ENCODE measurements at places on chromosomes 2 and 18.

GRCh38 chr18:57057890-57058289, 89.0 kb upstream of the BOD1L2 start:
- DNase-seq: no peak

DNA sequence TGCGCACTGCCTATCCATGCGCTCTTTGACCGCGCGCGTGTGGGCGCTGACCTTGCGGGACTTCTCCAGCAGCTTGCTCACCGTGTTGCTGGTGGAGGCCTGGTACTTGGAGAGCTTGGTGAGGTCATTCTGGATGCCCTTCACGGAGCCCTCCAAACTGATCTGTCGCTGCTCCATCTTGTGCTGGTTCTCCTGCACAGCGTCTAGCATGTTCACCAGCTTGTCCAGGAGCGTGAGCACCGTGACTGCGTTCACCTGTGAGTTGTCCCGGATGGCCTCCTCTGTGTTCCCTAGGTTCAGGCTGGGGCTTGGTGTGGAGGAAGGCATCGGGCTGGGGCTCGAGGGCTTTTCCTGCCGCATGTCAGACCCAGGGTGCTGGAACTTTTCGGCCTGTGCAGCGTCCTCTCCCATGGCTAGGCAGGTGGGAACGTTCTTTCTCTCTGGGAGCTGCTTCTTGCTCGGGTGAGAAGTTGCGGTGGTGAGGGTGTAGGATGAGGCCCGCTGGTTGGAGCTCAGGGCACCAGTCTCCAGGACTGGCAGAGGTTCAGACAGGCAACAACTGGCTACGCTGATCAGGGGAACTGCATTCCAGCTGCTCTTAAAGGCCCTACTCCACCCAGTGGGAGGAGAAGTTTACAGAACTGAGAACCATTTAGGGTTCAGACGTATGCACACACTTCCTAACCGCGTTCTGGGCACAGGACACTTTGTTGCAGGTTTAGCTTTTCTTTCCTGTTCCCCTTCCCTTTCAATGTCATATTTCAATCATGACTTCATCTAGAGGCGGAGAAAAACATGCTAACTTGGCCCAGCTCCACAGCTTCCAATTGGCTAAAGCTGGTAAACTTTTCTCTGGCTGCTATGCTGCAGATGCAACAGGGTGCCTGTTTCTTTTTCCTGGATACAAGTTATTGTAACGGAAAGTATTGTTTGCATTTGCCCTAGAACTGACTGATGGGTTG, at the start of gene CAVIN2:
TSS of gene CAVIN2 (minus strand) at position 574 of the 962 bp plus-strand sequence. CDS start at position 411, 163 bp downstream.
- DNase-seq: no peak

DNA sequence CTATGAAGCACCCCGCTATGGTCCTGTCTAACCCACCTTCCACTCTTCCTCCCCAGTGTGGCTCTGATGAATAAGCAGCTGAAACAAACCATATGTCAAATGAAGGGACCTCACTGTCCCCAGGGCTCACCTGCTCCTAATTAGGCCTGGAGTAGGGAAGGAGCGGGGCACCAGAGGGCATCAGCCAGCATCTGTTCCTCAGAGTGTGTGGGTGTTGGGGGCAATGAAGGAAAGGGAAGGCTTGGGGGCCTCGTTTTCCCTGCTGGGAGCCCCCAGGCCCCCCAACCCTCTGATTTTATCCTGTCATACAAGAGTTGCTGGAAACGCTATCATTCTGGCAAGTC, 274.7 kb downstream of the HAUS1 start:
- no peak for DNase-seq

DNA sequence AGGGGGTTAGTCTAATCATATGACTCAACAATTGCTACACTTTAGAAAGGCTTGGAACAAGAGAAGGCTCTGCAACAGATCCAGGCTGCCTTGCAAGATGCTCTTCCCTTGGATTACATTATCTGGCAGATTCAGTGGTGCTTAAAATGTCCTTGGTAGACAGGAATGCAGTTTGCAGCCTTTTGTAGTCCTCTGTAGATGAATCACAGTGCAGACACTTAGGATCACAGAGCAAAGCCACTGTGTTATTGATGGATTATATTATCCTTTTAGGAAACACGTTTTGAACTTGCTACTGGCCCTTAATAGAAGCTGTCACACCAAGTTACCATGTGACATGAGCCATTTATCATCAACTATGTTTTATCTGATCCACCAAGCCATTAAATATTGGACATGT, 152.2 kb downstream of the CBLN2 start:
- DNase-seq: no peak

DNA sequence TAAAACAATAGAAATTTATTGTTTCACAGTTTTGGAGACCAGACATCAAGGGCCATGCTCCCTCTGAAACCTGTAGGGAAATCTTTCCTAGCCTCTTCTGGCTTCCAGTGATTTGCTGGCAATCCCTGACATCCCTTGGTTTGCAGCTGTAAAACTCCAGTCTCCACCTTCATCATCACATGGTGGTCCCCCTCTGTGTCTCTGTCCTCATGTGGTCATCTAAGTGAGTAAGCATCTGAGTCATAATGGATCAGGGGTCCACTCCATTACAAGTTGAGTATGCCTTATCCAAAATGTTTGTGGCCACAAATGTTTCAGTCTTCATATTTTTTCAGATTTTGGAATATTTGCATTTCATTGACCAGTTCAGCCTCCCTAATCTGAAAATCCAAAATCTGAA, 5.6 kb upstream of the SGPP2 start:
- no peak for DNase-seq

DNA sequence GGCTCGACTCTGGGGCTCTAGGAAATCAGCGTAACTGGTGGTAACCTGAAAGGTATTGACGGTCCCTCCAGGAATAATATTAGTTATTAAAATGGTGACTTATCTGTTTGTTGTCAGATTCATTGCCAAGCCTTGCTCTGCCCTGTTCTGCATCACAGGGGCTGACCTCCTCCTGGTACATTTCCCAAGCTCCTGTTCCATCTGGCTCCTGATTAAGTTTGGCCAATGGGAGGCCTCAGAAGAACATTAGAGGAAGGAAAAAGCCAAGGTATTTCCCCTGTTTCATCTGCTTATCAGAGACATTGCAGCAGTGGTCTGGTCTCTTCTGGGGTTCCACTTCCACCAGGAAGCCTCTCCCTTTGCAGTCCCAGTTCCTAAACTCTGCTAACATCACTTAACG, 527.0 kb downstream of the TNS1 start:
- DNase-seq: no peak

DNA sequence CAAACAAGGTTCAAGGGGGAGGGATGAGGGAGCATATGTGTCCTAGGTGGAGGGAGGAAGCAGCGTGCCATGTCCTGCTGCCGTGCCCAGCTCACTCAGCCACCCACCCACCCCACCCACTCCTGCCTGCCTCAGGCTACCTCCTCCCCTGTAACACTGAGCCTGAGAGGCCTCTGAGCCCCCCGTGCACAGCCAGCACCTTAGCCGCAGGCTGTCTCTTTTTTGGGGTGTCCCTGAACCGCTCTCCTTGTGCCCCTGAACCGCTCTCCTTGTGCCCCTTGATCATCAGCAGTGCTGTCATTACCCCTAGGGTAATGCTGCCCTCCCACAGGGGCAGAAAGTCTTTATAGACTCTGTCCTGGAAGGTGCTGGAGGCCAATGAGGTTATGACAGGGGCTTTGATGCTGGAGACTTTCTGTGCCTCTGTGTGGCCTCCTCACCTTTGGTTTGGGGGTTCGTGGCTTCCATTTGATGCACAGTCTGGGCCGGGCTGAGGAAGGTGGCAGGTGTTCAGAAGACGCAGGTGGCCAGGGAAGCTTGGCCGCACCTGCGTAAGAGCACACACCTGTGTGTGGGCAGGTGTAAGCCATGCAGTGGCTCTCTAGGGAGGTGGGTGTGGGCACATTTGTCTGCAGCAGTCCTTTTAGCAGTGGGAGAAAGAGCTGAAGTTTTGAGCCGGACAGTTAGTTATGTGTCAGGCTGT, 140.0 kb downstream of the SEPTIN10 start:
- DNase-seq: no peak

- DNase-seq: no peak
These were observed 219.2 kb downstream of the ZNF516 start for GRCh38 chr18:76275727-76276313.

DNA sequence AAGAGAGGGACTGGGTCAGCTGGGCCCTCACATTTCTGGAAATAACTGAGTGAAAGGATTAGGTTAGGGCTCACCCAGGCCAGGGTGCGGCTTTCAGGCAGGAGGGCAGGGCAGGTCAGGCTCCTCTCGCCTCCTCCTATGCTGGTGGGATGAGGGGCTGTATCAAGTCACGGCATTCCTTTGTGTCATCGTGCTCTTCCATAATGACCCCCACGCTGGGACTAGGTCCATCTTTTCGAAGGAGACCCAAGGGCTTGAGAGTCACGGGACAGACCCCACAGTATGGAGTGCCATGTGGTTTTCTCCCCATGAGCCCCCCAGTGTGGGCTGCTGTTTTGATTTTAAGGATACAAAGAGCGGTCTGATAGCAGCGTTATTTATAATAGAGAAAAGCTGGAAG, 137.8 kb upstream of the COPS8 start:
- no peak for DNase-seq

- no peak for DNase-seq
These were observed 31.4 kb downstream of the ATF2 start for GRCh38 chr2:175136334-175137215.

GRCh38 chr2:42513252-42513918, 19.6 kb upstream of the KCNG3 start:
- peak; percentile 37 for DNase-seq

Data from globus pallidus (tissue), 1 donor.